ENCODE measurements at places on chromosomes 11 and 22.

GRCh38 chr22:39475902-39476301 lies 19.1 kb downstream of the MGAT3 start:
- DNase-seq = no peak

GRCh38 chr22:38109371-38110001 lies 998 bp downstream of the BAIAP2L2 start:
- DNase-seq = no peak

DNA sequence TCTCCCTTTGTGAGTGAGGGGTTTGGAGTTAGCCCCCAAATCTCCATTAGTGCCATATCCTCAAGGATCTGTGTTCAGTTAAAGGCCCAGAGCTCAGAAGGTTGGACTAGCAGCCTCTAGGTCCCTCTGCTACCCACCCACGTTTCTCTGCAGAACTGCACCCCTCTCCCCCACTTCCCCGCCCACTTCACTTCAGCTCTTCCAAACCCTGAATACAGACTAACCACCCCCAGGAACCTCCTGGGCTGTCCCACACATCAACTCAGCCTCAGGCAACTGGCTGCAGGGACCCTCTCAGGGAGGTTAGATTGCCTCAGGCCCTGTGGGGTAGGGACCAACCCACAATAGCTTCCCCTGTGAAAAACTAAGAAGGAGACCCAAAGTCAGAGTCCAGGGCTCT lies 840 bp downstream of the VPREB3 start:
- no peak for DNase-seq

- DNase-seq = no peak
These were observed 320.3 kb downstream of the BUD13 start for GRCh38 chr11:116452461-116452860.

- DNase-seq = no peak
These were observed 140.2 kb upstream of the SESN3 start for GRCh38 chr11:95371153-95371552.
